Effector CD8-positive, alpha-beta T cell (primary cell): ENCODE measurements at places on chromosomes 2 and 18.

DNA sequence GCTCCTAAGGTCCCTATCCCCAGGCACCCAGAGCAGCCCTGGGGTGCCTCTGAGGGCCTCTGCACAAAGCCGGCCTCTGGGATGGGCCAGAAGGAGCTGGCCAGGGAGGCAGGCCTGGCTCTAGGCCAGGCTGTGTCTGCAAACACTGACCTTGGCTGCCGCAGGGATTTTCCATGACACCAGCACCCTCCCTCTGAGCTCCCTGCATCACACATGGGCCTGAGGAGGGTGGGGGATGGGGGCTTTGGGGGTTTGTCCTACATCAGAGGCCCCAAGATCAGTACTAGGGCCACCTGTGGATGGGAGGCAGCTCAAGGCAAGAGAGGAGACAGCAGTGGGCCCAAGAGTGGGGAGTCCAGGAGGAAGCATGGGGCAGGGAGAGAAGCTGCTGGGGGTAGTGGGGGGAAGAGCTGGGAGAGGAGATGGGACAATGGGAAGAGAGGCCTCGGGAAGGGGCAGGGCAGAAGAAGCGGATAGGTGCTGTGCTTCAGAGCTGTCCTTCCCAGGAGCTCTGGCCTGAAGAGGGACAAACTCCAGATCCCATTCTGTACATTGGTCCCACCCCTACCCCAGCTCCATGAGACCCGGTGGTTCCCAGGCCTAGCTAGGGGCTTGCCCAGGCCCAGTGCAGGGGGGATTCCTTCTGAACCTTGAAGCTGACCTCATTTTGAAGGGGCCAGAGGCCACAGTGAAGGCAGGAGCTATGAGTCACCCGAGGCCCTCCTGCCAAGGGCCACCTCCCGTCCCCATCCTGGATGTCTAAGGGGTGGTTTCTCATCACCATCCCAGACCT is 28.0 kb downstream of the KCNK3 start:
- DNase-seq = no peak

GRCh38 chr2:200336980-200337615 is 30.6 kb downstream of the SPATS2L start:
- DNase-seq = no peak

- DNase-seq = no peak
Observed at GRCh38 chr2:205946226-205946625, 139.7 kb downstream of the INO80D start.

DNA sequence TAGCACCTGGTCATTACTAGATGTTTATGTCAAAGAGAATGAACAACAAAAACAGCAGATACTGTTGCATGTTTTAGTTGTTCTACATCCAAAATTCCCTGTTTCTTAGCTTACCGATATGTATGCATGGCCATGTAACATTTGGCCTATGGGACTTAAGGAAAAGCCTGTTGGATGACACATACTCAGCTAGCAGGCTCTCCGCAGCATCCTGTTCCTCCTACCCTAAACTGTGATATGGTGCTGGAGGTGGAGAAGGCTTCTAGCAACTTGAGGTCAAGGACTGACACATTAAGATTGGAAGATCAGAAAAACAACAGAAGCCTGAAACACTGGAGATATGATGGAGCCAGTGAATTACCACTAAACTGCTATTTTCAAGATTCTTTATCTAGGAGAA is 537.8 kb downstream of the LRRTM4 start:
- no peak for DNase-seq

DNA sequence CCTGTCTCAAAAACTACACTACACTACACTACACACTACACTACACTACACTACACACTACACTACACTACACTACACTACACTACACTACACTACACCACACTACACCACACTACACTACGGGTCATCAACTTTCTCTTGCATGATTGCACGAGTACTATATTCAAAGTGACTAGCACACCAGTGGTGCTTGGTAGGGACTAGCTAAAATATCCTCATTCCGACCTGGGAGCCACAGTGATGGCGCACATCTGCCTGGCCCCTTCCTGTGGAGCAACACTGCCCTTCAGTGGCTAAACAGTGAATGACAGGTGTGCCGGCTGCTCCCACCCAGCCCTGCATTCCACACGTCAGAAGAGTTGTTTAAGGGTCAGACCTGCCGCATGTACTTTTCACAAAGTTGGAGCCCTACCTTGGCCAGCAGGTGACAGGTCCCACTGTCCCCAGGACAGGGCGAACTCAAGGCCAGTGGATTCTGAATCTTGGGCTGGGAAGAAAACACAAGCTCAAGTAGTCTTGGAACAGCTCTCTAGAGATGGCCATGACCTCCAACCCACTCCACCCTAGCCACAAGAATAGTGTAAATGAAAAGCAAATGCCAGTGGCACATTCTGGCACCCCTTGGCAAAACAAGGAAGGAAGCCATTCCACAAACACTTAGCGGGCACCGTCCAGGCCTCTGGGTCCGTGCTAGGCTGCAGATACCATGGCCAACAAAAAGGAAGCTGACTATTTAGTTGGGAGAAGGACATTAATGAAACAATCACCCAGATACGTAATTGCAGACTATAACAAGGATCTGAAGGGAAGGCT is 79.7 kb upstream of the MSH2 start:
- peak; percentile 28 for DNase-seq

DNA sequence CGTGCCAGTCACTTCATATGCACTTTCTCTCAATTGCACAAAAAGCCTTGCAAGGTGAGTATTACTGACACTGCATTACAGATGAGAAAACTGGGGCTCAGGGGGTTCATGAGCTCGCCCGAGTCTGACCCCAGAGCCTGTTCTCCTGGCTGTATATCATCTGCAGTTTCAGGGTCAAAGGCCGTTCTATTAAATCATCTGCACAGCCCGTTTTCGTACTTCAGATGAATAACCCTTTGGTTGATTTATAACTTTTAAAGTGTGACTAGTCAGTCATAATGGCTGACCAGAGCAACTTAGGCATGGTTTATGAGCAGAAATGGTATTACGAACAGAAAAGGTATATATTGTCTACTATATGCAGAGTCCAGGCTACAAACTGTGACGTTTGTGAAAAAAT is 35.3 kb upstream of the NPAS2 start:
- no peak for DNase-seq

- DNase-seq = peak; percentile 18
Observed at GRCh38 chr2:127695491-127696472, 5.5 kb upstream of the SFT2D3 start.

GRCh38 chr2:231293163-231293562 is 94.7 kb downstream of the ARMC9 start:
- no peak for DNase-seq

DNA sequence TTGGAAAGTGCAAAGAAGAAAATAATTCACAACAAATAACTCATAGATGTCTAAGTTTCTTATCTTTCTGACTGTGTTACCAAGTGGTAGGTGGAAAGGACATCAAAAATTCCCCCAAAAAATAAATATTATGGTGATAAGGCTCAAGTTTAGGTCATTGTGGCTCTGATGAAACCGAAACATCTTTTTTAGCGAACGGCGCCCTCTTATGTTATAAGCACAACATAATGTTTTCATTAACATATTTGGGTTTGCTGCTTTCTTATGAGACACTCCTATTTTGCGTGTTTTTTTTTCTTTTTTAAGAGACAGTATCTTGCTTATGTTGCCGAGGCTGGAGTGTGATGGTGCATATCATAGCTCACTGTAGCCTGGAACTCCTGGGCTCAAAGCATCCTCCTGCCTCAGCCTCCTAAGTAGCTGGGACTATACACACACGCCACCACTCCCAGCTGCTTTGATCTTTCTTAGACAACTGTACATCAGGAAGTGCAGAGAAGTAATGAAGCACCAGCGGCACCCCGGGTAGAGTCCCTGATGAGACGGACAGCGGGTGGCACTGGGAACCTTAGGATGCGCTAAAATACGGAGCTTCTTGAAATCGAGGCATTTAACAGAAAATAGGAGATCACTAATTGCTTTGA is 38.5 kb upstream of the SLC35G4 start:
- DNase-seq = no peak

- DNase-seq = no peak
Observed at GRCh38 chr2:237628247-237629187, 1.1 kb downstream of the LRRFIP1 start.

GRCh38 chr2:162390801-162391200 is 46.9 kb downstream of the GCA start:
- no peak for DNase-seq

DNA sequence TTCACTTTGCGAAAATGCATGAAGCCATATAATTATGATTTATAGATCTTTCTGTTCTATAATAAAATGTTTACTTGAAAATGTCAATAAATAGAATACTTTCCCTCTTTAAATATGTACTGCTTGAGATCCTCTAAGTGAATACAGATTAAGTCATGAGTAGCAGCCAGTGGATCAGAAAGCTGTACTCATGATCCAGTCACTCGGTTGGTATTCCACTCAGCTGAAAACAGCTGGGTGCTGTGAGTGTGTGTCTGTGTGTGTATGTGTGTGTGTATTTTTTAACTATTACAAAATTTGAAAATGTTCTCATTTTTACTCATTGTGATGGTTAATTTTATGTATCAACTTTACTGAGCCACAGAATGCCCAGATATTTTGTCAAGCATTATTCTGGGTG is 141.6 kb upstream of the CYP26B1 start:
- DNase-seq = no peak

DNA sequence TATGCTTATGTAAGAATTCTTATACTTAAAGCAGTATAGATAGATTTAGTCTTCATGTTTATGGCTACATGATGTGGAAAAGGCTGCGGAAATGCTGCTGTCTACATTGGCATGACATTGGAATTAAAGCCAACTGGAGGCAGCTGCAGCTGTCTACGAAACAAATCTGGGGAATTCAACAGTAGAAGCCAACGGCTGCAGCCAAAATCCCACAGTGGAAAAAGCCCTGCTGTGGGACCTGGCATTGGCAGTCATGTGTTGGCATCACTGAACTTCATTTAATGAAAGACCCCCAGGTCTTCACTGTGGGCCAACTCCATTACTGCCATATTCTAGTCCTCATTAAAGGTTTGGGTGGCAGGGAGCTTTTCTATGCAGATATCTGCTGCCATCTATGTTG is 223.6 kb downstream of the SLC8A1 start:
- DNase-seq = no peak

DNA sequence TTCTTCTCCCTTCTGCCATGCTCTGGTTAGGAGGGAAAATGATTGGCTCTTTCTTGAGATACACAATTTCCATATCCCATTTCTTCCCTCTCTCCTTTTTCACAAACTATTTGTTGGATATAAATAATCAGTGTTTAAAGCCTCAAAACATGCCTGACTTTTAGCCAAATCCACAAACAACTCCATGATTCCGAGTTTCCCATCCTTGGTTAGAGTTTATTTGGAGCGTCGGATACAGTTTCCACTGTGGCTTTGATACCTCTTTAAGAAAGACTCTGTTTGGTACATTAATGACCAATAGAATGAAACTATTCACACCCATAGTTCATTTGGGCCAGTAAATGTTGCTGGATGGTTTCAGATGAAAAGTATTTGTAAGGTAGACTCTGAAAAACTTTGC is 5.9 kb upstream of the FHL2 start:
- DNase-seq = no peak

GRCh38 chr2:227324642-227324994 is 433 bp upstream of the MFF start:
- no peak for DNase-seq

DNA sequence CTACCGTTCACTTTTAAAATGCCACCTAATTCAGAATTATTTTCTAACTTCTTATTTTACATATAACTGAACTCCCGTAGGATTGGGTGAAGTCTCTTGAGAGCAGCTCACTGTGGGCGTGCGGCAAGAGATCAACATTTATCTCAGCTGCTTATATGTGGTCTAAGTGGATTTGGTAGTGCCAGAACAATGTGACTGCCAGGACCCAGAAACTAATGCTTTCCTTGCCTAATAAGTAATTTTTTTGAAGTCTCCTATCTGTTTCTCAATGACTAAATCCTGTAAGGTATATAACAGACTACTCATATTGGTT is 11.2 kb upstream of the NFE2L2 start:
- no peak for DNase-seq

- DNase-seq = no peak
Observed at GRCh38 chr2:135689679-135690078, 52.0 kb upstream of the UBXN4 start.

DNA sequence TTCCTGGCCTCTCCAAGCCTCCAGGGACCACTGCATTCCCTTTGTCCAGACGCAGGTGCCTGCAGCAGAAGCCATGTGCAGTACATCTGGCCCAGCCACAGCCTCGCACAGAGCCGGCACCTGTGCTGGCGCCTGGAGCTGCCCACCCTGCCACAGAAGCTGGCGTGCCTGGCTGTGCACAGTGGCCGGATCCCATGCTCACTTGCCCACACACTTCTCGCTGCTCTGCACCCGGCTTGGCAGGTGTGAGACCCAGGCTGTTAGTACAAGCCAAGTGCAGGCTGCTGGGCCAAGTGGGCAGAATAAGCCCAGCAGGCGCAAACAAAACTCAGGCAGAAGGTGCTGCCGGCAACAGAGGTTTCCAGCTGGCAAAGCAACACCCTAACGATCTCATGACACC is 124.5 kb upstream of the CCDC150 start:
- DNase-seq = no peak

DNA sequence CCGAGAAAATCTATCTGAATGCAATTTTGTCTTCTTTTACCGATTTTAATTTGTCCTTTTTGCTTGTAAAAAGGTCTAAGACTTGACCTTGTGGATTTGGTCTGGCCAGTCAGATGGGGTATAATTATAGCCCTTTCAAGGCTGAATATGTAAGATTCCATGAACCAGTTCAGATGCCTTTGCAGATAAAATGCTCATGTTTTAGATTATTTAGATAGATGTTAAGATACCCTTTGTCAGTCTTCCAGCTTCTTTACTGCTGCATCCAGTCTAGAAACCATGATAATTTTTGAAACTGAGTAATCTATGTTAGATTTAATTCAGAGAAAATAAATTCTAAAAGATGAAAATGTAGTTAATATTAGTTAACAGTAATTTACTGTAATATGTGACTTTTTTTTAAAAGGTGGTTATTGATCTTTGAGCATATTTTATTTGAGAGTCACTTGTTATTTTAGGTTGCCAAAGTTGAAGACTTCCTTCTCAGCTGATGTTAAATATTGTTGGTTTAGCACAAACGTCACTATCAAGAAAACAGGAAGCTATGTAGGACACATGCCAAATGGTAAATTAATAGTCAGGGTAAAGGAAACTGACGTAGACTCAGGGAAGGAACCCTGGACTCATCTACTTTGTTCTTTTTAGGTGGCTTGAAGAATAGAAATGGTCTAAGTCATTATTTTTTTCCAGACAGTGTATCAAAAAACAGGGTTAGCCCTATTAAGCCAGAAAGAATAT is 29.8 kb downstream of the BABAM2 start:
- no peak for DNase-seq

- DNase-seq = no peak
Observed at GRCh38 chr2:26352892-26353291, 6.3 kb upstream of the ADGRF3 start.

GRCh38 chr2:33158482-33159003 is 211.8 kb downstream of the LTBP1 start:
- DNase-seq = no peak

DNA sequence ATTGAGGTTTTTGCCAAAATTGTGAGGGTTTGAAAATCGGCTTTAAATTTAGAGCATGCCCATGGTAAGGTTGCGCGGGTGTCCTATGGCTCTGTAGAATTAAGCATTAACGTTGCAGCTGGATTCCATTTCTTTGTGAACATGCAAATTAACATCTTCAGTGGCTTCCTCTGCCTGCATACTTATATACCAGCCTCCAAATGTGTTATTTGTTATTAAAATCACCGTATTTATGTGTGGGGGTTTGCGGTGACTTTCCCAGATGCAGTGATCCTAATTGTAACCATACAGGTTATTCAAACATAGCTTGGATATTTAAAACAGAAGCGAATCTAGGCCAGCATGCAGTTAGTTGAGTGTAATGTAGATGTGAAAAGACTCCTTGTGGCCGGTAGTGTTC is 80.2 kb downstream of the TGOLN2 start:
- no peak for DNase-seq

- DNase-seq = no peak
Observed at GRCh38 chr2:146927080-146927711, 917.6 kb upstream of the ACVR2A start.
